ENCODE measurements at places on chromosomes 7 and 10. TPM values are rescaled to one million over a fixed set of nuclear protein-coding genes. Genes with fewer than 3 reads are reported as not detected.

The PCDH15 gene
- not detected for total RNA-seq

The ADAP1 gene
- 13.1 TPM for total RNA-seq

The HOXA5 gene
- not detected for total RNA-seq

The MMP21 gene
- total RNA-seq: not detected

The FZD8 gene
- total RNA-seq: 0.16 TPM

The NOS3 gene
- 11.1 TPM for total RNA-seq

The PTER gene
- 34.5 TPM for total RNA-seq

The YWHAG gene
- total RNA-seq: 144 TPM

The SUPV3L1 gene
- total RNA-seq: 46.6 TPM

The REEP3 gene
- total RNA-seq: 15.9 TPM

- H3K27ac ChIP-seq: no peak overlapping the region
- peak; percentile 69 for DNase-seq
- peaks cover 23% of the 10 kb centered on the region for H3K27me3 ChIP-seq
- no peak overlapping the region for H3K4me3 ChIP-seq
- peaks cover 64% of the 10 kb centered on the region for H3K4me1 ChIP-seq
These were observed 202.1 kb downstream of the PTEN start for GRCh38 chr10:88065383-88066049.

DNA sequence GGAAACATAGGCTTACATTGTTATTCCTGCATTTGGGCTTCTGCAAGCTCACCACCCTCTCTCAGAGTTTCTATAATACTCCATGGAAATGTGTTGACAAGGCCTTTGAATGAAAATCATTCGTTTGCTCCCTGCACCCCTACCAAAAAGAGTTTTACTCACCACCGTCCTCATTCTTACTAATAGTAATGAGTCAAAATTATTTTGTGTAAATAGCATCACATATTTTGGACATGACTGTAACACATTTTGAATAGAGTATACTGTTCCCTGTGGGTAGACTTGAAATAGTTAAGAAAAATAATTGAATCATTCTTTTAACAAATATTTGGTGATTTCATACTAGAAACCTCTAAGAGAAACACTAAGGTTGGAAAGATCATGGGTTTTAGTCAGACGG, 84.6 kb downstream of the AKAP9 start:
- no peak overlapping the region for H3K27ac ChIP-seq
- H3K4me1 ChIP-seq: no peaks in the 10 kb centered on the region
- H3K27me3 ChIP-seq: no peaks in the 10 kb centered on the region
- DNase-seq: no peak
- H3K36me3 ChIP-seq: peaks cover 41% of the 10 kb centered on the region
- H3K4me3 ChIP-seq: no peak overlapping the region

GRCh38 chr10:103695584-103696005, 159.8 kb downstream of the SH3PXD2A start:
- H3K4me1 ChIP-seq: peaks cover 35% of the 10 kb centered on the region
- no peak for DNase-seq
- H3K4me3 ChIP-seq: no peak overlapping the region
- H3K27ac ChIP-seq: no peak overlapping the region

DNA sequence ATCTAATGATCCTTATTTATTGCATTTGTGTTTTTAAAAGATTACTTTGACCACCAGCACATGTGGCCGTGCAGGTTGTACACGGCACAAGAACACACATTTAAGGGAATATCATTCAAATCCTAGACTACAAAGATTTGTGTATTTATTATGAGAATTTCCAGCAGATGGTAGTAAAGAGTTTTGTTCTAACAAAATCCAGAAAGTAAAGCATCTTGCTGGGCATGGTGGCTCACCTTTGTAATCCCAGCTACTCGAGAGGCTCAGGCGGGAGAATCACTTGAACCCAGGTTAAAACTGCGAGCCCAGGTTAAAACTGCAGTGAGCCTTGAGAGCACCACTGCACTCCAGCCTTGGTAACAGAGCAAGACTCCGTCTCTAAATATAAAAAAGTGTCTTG, 31.5 kb downstream of the MACROH2A2 start:
- no peaks in the 10 kb centered on the region for H3K36me3 ChIP-seq
- no peak for DNase-seq
- no peaks in the 10 kb centered on the region for H3K4me1 ChIP-seq
- no peaks in the 10 kb centered on the region for H3K27me3 ChIP-seq

DNA sequence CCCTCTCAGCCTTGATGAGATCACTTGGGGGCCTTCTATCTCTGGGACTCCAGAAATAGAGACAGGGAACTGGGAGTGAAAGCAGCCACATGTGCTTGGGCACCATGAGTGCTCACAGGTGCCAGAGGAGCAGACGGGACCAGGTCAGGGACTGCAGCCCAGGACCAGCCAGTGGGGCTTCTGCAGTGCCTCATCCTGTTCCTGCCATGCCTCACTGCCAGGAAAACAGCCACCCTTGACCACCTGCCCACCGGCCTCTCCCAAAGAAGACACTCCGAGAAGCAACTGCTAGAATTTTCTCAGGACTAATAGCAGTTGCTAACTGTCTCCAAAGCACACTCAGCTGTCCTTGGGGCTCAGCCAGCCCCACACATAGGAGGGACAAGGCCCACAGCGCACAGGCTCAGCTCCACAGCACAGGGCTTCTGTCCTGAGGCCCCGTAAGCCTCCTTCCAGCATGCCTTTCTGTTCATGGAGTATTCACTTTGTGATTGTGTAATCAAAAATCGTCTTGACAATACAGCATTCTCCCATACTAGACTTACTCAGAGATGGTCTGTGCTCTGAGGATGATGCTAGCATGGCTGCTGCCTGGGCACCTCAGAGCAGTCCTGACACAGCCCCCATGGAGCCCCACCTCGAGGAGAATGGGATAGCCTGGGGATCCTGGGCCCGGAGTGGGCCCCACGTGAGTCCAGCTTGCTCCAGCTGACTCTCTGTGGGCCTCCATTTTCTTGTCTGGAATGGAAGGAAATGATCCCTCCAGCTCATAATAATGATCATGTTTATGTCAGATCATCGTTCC, 115.7 kb upstream of the RET start:
- no peaks in the 10 kb centered on the region for H3K36me3 ChIP-seq
- DNase-seq: peak; percentile 1
- H3K4me1 ChIP-seq: no peaks in the 10 kb centered on the region

DNA sequence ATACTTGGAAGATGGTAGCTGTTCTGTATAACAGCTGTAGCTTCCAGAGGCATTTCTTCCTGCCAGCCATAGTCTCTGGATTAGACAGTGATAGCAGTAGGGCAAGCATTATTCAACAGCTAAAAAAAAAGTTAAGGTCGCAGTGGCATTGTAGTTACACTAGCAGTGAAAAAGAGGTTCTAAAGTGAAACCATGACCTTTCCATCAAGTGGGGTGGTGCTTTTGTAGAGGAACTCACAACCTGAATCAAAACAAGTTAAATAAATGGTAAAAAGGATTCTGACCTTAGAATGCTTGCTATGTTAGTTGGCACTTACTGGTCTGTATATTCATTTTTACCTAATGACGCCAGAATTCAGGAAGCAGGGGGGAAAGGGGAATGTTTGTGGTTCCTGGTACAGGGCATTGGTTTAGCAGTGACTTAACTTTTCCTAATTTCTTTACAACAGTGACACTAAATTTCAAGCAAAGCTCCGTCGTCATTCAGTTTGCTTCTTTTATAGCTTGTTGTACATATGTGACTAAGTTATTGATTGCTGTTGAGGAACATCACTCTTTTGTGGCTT, 55.0 kb downstream of the GBF1 start:
- peak overlapping the region; percentile 48 for H3K27ac ChIP-seq
- no peaks in the 10 kb centered on the region for H3K27me3 ChIP-seq
- DNase-seq: no peak
- no peak overlapping the region for H3K4me3 ChIP-seq
- H3K4me1 ChIP-seq: peaks cover 24% of the 10 kb centered on the region
- peaks cover 6% of the 10 kb centered on the region for H3K36me3 ChIP-seq

- H3K27ac ChIP-seq: no peak overlapping the region
- H3K36me3 ChIP-seq: no peaks in the 10 kb centered on the region
- DNase-seq: no peak
- peaks cover 9% of the 10 kb centered on the region for H3K4me1 ChIP-seq
- no peaks in the 10 kb centered on the region for H3K27me3 ChIP-seq
These were observed 273.3 kb downstream of the PTEN start for GRCh38 chr10:88136712-88137111.

DNA sequence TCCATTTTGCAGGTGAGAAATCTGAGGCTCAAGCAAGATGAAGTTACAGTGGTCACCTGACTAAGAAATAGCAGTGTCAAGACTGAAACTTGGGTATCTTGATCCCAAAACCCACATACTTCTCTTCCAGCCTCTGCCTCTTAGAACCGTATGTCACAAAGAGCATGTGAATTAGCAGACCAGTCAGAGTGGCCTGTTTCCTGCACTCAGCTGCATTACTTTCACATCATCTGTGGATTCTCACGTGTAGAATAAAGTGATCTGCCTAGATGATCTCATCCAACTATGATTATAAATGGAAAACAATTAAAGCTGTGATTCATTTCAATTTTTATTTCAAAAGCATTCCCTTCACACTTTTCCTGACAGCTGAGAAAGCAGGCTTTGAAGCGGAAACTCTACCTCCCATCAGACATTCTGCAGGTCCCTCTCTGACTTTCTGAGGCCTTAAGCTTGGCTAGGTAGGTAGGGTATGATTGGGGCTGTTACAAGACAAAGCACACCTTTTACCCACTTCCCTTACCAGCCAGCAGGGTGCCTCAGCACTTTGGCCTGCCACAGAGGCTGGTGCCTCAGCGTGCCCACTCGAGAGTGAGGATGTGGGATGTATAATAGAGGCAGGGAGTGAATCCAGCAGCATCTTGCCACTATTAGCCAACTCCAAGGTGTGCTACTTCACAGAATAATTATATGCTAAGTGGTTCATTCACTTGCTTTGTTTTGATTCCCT, 70.2 kb upstream of the PDE1C start:
- no peak overlapping the region for H3K4me3 ChIP-seq
- H3K4me1 ChIP-seq: no peaks in the 10 kb centered on the region
- DNase-seq: no peak

Data from activated CD4-positive, alpha-beta T cell treated with anti-CD3 and anti-CD28 coated beads for 36 hours (primary cell).